ENCODE measurements at places on chromosomes 2 and 18.

DNA sequence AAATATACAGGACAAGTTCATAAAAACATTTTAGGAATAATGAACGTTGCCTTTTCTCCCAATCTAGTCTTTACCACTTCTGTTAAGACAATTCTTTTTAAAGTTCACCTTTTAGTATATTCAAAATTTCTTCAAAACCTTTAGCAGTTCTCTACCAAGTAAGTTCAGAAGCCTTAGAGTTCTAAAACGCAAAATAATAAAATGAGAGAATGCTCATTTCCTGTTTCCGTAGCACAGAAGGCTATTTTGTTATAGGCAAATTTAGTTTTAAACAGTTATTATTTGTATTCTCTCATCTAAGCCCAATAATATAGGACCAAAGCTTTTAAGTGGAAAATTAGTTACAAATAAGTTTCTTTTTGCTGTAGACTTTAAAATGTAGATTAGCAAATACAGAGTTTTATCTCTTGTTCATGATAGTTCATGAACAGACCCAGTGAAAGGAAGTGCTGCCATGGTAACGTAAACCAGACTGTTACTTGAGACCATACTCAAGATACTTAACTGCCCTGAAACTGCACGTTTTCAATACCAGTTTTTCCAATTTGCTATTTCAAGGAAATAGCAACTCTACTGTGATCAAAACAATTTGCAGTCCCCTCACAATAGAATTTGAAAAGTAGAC is 173.1 kb upstream of the STON1 start:
- no peak for DNase-seq

DNA sequence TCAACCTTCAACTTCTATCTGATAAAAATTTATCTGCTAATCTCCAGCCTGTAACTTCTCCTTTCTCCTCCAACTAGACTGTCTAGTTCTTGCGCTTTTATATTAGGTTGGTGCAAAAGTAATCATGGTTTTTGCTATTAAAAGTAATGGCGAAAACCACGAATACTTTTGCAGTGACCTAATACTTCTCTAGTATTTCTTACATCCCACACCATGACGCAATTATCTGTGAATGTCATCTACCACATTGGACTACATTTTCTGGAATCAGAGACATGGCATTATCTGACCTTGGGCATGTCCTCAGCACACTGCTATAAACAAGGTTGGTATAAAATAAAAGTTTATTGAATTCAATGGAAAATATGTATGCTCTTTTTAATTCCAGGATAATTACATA is 370.2 kb upstream of the LYPD1 start:
- no peak for DNase-seq

DNA sequence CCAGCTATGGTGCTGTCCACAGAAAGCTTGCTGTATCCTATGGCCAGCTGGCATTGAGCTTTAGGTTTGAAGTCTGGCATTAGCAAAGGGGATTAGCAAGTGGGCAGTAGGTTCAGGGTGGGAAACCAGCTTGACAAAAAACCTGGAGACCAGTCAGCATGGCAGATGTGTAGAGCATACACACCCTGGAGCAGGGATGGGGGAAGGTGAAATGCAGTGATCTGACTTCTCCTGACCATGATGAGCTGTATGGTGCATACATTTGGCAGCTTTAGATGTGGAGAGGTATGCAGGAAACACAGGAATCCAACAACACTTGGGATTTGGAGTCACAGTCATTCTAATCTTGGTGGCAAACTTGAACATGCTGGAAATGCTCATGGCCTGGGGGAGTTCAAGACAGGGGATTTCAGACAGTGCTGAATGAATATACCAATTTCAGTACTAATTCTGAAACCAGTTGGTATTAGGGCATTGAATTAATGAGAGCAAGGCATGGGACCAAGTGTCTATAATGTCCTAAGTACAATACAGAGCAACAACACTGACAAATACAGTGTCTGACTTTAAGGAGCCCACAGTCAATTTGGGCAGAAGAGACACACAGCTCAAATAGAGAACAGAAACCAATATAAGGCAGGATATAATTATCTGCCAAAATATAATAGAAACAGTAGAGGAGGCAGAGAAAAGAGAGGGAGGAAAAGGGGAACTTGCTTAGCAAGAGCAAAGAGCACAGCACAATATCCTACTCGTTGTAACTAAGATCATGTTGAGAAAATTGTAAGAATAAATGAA is 11.8 kb downstream of the ARHGAP15 start:
- DNase-seq = no peak

- no peak for DNase-seq
These were observed 10.5 kb downstream of the FAM110C start for GRCh38 chr2:35852-36251.

- DNase-seq = no peak
These were observed 31.2 kb downstream of the STK17B start for GRCh38 chr2:196140213-196140612.

DNA sequence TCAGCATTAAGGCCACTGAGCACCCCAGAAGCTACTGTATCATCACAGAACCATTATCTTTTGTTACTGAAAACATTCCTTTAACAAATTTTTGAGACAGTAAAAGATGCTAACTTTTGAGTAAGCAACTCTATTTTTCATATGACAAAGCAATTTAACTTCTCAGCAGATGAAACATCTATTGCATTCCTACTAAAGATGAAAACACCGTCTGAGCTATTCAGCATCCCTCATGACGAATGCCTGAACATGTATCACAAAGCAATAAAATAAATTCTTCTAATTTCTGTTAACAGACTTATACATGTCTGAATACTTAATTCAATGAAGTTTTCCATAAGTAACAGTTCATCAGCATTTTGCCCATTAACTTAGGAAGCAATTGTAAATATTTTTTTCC is 23.9 kb downstream of the CHN1 start:
- DNase-seq = no peak
